ENCODE measurements at places on chromosomes 5 and 9. TPM values are rescaled to one million over a fixed set of nuclear protein-coding genes. Genes with fewer than 3 reads are reported as not detected.

- no peak overlapping the region for H3K27ac ChIP-seq
- no peaks in the 10 kb centered on the region for H3K4me1 ChIP-seq
- DNase-seq: no peak
Measured at GRCh38 chr9:99678566-99678965, 143.1 kb upstream of the NR4A3 start.

Gene PCDHB16
- total RNA-seq: 0.09 TPM

Gene RNF208
- 0.28 TPM for total RNA-seq

Gene CCNO
- total RNA-seq: not detected

- H3K4me1 ChIP-seq: no peaks in the 10 kb centered on the region
- no peak overlapping the region for H3K4me3 ChIP-seq
- H3K27me3 ChIP-seq: no peaks in the 10 kb centered on the region
Measured at GRCh38 chr9:21902136-21902535, 92.1 kb downstream of the CDKN2A start.

Gene NFIL3
- total RNA-seq: 6.6 TPM

DNA sequence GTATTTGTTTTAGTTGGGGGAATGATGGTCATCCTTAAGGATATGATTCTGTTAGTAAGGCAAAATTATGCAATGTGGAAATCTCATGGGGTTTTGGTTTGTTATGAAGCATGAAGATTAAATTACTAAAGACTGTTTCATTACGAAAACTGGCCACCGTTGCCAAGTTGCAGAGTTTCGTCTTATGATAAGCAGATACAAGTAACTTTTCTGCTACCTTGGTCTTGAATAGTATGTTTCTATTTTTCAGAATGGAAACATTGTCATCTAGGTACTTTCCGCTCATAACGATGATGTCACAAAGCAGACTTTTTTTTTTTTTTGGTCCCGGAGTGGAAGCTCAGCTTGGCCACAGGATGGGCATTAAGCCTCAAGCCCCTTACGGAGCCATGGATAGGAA, 4.2 kb downstream of the CCNI2 start:
- H3K36me3 ChIP-seq: no peaks in the 10 kb centered on the region
- DNase-seq: no peak
- H3K27ac ChIP-seq: no peak overlapping the region
- H3K4me1 ChIP-seq: no peaks in the 10 kb centered on the region
- peaks cover 5% of the 10 kb centered on the region for H3K27me3 ChIP-seq

GRCh38 chr9:12784461-12785259, 9.8 kb downstream of the LURAP1L start:
- peaks cover 3% of the 10 kb centered on the region for H3K4me1 ChIP-seq
- no peak for DNase-seq
- H3K27ac ChIP-seq: peak overlapping the region; percentile 85

DNA sequence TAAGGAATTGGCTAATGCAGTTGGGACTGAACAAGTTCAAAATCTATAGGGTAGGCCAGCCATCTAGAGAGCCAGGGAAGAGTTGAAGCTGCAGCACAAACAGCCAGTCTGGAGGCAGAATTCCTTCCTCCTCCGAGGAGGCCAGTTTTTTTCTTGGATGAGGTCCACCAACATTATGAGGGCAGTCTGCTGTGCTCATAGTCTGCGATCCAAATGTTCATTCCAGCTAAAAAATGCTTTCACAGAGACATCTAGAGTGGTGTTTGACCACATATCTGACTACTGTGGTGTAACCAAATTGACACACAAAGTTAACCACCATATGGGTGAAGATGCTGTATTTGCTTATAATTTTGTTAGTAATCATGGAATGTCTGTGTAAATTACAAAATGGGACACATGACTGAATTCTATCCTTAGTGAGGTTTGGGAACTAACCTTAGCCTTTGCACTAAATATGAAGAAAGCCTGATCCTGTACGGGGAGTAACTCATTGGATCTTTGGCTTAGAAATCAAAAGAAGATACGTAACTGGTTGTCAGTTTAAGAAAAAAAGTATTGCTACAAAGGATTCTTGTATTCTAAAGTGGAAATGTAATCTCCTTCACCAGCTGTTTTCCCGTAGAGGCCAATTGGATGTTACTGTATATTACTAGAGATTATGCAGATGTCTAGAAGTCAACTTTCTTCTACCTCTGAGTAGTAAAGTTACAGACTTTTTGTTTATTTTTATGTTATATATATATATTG, 70.6 kb downstream of the SPIN1 start:
- H3K36me3 ChIP-seq: no peaks in the 10 kb centered on the region
- H3K27ac ChIP-seq: no peak overlapping the region
- no peak for DNase-seq
- no peaks in the 10 kb centered on the region for H3K4me1 ChIP-seq

DNA sequence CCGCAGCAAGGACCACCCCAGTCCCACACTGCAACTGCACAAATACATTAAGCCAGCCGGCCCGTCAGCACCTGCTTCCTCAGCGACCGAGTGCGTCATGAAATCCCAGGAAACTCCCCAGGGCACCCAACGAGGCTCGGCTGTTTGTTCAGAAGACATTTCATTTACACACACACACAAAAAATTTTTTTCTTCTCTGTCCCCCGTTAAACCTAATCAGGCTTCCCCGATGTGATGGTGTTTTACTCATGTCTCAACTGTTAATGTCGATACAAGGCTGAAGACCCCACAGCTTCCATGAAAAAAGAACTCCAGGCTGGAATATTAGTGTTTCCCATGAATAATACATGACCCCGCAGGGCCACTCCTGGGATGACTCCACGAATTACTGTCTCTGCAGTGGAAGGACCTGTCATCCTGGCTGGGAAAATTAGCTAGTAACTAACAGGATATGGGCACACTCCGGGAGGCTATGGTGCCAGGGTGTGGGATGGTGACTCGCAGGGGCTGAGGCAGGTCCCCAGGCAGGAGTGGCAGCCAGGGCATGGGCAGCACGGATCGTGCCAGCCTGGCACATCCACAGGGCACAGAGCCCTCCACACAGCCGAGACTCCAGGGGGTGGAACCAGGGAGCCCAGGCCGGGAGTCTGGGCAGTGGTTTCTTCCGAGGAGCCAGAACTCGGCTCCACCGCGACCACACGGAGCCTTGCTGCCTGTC, 102.4 kb downstream of the VAV2 start:
- no peak for DNase-seq
- no peak overlapping the region for H3K4me3 ChIP-seq
- no peaks in the 10 kb centered on the region for H3K36me3 ChIP-seq

- H3K4me1 ChIP-seq: peaks cover 10% of the 10 kb centered on the region
- no peaks in the 10 kb centered on the region for H3K36me3 ChIP-seq
- H3K4me3 ChIP-seq: no peak overlapping the region
- no peak for DNase-seq
- H3K27me3 ChIP-seq: no peaks in the 10 kb centered on the region
- H3K27ac ChIP-seq: no peak overlapping the region
Measured at GRCh38 chr5:74919487-74919886, 53.3 kb upstream of the FAM169A start.

DNA sequence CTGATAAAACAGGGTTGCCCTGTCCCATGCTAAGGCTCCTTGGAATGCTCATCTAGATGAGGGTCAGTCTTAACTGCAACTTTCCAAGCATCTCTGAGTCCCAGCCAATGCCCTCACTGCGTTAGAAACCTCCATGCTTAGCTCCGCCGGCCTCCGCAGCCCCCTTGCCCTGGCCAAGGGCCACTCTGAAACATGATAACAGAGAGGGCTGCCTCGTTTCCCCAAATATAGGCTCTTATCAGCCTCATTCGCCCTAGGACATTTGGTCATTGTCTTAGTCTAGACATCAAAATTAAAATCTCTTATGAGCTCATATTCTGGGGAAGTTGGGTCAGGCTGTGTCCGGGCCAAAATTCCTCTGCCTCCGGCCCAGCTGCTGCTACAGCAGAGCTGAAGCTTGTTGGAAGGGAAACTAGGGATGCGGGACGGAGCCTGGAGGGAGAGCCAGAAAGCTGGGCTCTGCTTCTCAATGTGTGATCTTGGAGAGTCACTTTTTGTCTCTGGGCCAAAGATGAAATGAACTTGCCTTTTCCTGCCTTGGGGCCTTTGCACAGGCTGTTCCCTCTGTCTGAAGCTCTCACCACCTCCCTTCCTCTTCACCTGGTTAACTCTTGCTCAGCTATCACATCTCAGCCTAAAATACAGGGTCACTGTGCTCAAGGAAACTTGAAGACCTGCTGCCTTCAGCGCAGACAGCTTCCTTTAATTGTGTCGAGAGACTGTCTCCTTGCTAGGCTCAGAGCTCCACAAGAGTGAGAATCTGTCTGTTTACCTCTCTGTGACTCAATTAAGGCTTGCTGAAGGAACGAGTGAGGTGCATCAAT, 191.3 kb downstream of the RGS3 start:
- no peak overlapping the region for H3K4me3 ChIP-seq
- no peak for DNase-seq
- H3K4me1 ChIP-seq: peaks cover 34% of the 10 kb centered on the region
- H3K27me3 ChIP-seq: no peaks in the 10 kb centered on the region
- peak overlapping the region; percentile 23 for H3K27ac ChIP-seq
- H3K36me3 ChIP-seq: no peaks in the 10 kb centered on the region

Gene DNAH5
- total RNA-seq: 0.19 TPM

GRCh38 chr5:122756264-122756911, 18.5 kb upstream of the SNX2 start:
- H3K4me1 ChIP-seq: no peaks in the 10 kb centered on the region
- H3K36me3 ChIP-seq: no peaks in the 10 kb centered on the region
- H3K27ac ChIP-seq: no peak overlapping the region
- no peak for DNase-seq

DNA sequence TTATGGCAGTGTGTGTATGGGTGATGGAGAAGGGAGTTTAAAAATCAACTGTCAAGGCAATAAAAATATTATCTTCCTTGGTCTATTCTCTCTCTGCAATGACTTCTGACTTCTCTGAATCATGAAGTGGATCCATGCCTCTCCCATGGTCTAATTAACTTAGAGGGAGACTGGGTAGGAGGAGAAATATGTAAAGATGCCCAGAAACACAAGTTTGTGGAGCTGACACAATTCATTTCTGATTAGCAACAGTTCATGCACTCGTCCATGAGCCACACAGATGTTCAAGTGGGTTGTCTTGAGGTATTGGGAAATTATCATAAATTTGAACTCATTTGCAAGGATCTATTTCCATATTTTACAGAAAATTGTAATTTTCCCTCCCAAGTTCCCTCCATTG, 38.1 kb downstream of the INSYN2B start:
- H3K27ac ChIP-seq: no peak overlapping the region
- no peaks in the 10 kb centered on the region for H3K4me1 ChIP-seq
- H3K27me3 ChIP-seq: no peaks in the 10 kb centered on the region
- H3K4me3 ChIP-seq: no peak overlapping the region
- DNase-seq: no peak

Gene PROB1
- total RNA-seq: 0.67 TPM

- peaks cover 41% of the 10 kb centered on the region for H3K4me1 ChIP-seq
- H3K27ac ChIP-seq: peak overlapping the region; percentile 93
- H3K27me3 ChIP-seq: no peaks in the 10 kb centered on the region
Measured at GRCh38 chr9:135994501-135995192, 33.5 kb upstream of the UBAC1 start.

- H3K27me3 ChIP-seq: no peaks in the 10 kb centered on the region
- no peaks in the 10 kb centered on the region for H3K36me3 ChIP-seq
- no peak overlapping the region for H3K27ac ChIP-seq
- no peaks in the 10 kb centered on the region for H3K4me1 ChIP-seq
Measured at GRCh38 chr5:58615972-58616371, 33.1 kb downstream of the RAB3C start.

DNA sequence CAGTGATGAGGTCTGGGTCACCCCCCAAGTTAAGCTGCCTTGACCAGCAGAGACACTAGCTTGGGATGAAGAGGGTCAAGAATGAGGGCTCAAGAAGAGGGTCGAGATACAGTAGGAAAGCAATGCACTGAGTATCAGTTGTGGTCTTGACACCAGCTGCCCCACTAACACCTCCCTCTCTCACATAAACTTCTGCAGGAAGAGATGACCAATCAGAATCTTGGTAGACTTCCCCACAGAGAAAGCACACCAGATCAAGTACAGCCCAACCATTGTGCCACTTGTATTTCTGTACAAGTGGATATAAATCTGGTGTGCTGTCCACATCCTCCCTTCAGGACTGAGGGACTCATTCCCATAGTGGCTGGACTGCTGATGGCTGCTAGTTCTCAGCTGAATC, 101.2 kb upstream of the ELL2 start:
- H3K36me3 ChIP-seq: no peaks in the 10 kb centered on the region
- H3K27ac ChIP-seq: no peak overlapping the region
- DNase-seq: no peak
- H3K4me1 ChIP-seq: no peaks in the 10 kb centered on the region
- no peak overlapping the region for H3K4me3 ChIP-seq

DNA sequence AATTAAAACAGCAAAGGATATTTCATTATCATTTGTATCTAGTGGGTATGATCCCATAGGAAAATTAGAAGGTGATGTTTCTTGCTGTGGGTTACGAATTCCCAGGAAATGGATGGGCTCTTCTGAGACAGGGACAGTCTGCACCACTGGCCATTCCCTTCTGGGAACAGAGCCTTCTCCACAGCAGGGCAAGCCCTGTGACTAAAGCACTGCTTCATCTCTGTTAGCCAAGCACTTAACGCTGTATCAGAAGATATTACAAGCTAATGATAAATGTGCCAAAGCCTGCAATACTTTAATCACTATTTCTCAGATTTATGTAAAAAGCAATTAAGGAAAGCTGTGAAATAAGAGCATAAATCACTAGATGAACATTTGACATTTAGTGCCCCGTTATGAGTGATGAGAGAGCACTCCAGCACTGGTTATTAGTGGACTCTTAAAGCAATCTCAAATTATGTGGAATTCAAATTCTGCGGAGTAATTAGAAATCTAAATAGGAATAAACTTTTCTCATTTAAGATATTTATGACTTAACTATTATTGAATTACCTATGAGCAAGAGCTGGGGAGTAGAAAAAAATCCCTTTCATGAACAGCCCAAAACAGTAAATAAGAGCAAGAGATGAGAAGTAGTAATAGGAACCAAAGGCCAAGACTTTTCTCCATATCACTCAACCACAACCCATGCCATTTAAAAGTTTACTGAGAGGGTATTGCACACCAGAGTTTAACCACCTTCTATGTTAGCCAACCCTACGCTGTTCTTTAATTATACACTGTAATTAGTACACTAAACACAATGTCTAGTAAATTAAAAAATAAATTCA, 49.2 kb downstream of the FAM240B start:
- no peak for DNase-seq
- H3K36me3 ChIP-seq: no peaks in the 10 kb centered on the region
- no peak overlapping the region for H3K27ac ChIP-seq

GRCh38 chr5:129541648-129542251, 81.7 kb downstream of the ADAMTS19 start:
- H3K4me1 ChIP-seq: no peaks in the 10 kb centered on the region
- DNase-seq: no peak
- H3K27ac ChIP-seq: no peak overlapping the region

All from liver (tissue), 10 donors.